ENCODE measurements at places on chromosomes 5 and 9.

GRCh38 chr9:127368852-127369402, 28.0 kb upstream of the SLC2A8 start:
- no peak for DNase-seq

DNA sequence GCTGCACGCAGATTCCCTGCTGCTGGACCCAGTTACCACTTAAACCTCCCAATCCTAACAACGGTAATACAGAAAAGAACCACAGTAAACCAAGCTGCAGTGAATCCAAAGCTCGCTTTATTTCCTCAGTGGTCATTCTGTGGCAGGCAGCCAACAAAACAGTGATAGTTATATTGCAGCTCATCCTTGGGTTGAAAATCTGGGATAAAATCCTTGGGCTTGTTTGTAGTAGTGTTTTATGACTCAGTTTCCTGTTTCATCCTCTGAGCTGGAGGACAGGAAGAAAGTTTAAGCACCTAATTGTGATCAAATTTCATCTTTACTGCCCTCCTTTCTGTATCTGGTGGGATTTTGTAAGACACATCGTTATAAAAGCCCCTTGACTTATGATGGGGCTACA, 31.4 kb downstream of the HMGCR start:
- DNase-seq: peak; percentile 15

- no peak for DNase-seq
Observed at GRCh38 chr9:71901695-71902597, 9.0 kb downstream of the ABHD17B start.

DNA sequence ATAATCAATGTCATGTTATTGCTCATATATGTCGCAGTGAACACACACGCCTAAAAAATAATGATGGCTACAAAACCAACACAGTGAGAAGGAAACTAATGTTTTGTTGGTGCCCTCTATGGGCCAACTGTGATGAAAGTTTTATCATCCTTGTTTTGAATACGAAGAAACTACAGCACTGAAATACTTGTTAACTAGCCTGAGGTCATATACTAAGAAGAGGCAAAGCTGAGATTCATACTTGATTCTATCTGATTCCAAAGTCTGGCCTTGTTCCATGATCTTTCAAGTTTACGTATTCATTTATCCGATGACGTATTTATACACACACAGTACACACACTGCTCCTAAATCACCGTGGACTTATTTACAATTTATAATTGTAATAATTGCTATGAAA, 16.1 kb upstream of the DRD1 start:
- DNase-seq: no peak

- DNase-seq: no peak
Observed at GRCh38 chr5:78887384-78888118, 97.6 kb downstream of the ARSB start.

- no peak for DNase-seq
Observed at GRCh38 chr9:100852088-100852487, 176.4 kb upstream of the PLPPR1 start.

DNA sequence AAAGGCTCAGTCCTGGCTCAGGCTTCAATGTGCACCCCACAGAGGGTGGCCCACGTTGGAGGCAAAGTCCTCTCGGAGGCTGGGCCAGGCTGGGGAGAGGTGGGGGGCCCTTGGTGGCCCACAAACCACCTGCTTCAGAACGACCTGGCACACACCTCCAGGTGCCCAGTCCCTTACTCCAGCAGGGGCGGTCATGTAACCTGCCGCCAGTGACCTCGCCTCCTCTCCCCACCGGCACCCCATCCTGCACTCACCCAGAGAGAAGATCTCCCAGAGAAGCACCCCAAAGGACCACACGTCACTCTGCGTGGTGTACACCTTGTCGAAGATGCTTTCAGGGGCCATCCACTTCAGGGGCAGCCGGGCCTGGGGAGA, 22.5 kb upstream of the SCGB3A1 start:
- no peak for DNase-seq

DNA sequence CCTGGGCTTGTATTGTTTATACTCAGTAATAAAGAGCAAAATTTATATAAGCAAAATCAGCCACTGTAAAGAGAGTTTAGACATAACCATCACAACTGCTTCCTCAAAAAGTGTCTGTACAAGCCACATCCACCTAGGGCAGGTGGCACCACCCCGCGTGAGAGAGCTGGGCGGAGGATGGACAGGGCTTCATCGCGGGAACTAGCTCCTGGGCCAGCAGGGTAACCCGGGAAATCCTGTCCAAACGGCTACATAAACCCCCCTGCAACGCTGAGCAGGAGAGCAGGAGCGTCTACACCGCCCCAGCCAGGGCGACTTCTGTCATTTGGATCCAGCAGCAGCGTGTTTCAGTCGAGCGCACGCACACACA, 1.3 kb downstream of the SLC6A3 start:
- no peak for DNase-seq

GRCh38 chr9:88781628-88782391, 209.5 kb upstream of the S1PR3 start:
- no peak for DNase-seq

- no peak for DNase-seq
Observed at GRCh38 chr5:135039271-135040033, 5.4 kb upstream of the PITX1 start.

- no peak for DNase-seq
Observed at GRCh38 chr9:124855944-124856765, 2.9 kb downstream of the WDR38 start.

DNA sequence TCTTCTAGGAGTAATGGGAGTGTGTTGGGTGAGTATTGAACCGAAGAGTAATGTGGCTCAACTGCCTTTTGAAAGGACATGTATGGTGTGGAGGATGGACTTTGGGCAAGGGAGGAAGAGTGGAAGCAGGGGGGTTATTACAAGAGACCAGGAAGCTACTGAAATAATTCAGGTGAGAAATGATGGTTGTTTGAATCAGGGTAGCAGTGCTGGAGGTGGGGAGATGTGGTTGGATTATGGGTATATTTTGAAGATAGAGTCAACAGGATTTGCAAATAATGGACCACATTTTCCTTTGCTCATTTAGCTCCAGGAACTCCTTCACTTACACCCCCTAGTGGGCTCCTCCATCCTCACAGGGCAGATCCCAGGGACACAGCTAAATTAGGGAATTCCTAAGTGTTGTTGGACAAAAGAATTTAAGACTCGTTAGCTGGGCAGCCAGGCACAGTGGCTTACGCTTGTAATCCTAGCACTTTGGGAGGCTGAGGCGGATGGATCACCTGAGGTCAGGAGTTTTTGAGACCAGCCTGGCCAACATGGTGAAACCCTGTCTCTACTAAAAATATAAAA, 1.2 kb upstream of the SLC4A9 start:
- DNase-seq: peak; percentile 20

- no peak for DNase-seq
Observed at GRCh38 chr5:180159756-180160155, 49.3 kb downstream of the RASGEF1C start.

DNA sequence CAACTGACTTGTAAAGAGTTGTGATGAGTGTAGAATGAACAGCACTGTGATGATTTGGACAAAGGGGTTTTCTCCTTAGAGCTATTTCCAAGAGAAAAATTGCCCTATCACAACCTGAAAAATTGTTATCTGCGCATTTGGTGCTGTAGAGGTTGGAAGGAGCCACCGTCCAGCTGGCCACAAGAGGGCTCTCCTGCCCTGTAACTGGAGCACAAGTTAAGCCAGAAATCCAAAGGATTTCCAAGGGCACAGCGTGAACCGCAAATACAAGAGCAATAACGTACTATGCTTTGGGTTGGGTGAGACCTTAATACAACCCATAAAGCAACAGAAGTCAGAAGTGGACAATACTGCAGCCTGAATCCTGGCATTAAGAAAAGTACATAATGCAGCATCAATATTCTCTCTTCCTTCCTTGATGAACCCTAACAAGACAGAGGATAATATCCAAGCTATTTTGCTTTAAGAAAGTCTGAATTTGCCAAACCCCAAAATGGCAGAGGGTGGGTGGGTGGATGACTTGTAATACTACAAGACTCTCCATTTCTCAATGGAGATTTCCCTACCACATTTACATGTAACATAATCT, 56.8 kb upstream of the SMIM32 start:
- peak; percentile 45 for DNase-seq

All from stromal cell of bone marrow (primary cell).